ENCODE measurements at places on chromosomes 1 and 21. TPM values are rescaled to one million over a fixed set of nuclear protein-coding genes. Genes with fewer than 3 reads are reported as not detected.

DNA sequence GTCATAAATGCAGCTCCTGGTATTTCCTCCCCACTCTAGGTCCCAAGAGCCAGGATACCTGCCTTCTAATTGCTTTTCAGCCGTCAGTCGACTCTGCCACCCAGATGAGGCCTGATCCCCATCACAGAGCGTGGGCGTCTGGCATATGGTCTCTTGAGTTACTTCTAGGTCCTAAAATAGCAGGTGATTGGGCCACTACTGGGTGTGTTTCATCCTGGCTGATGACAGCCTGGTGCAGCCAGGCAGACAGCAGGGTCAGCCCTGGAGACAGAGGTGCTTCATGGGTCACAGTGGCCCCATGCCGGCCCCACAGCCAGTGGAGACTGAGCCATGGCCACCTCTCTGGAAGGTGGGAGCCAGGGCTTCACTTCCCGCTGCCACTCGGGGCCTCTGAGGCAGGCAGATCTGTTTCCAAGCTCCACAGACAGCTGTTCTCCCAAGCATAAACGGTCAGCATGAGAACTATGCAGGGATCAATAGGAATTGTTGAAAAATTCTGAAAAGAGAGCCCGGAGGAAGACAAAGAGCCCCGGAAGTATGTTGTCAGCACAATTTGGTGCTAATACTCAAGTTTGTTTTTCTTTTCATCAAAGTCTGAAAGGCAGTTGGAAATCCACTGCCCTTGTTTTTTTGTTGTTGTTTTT is 83.0 kb downstream of the MAN1C1 start:
- H3K4me1 ChIP-seq: peaks cover 30% of the 10 kb centered on the region
- no peak for DNase-seq
- H3K27me3 ChIP-seq: no peaks in the 10 kb centered on the region

GRCh38 chr21:33871171-33871570 is 44.4 kb downstream of the ATP5PO start:
- H3K4me1 ChIP-seq: no peaks in the 10 kb centered on the region
- no peak overlapping the region for H3K27ac ChIP-seq
- no peaks in the 10 kb centered on the region for H3K36me3 ChIP-seq

- H3K27ac ChIP-seq: no peak overlapping the region
- no peaks in the 10 kb centered on the region for H3K27me3 ChIP-seq
- H3K4me1 ChIP-seq: peaks cover 11% of the 10 kb centered on the region
- H3K4me3 ChIP-seq: no peak overlapping the region
- no peaks in the 10 kb centered on the region for H3K36me3 ChIP-seq
Measured at GRCh38 chr1:21955501-21956281, 18.6 kb upstream of the HSPG2 start.

- H3K36me3 ChIP-seq: no peaks in the 10 kb centered on the region
- H3K4me3 ChIP-seq: no peak overlapping the region
- H3K4me1 ChIP-seq: no peaks in the 10 kb centered on the region
- H3K27ac ChIP-seq: no peak overlapping the region
- H3K27me3 ChIP-seq: no peaks in the 10 kb centered on the region
Measured at GRCh38 chr1:233543338-233544255, 70.3 kb upstream of the KCNK1 start.

DNA sequence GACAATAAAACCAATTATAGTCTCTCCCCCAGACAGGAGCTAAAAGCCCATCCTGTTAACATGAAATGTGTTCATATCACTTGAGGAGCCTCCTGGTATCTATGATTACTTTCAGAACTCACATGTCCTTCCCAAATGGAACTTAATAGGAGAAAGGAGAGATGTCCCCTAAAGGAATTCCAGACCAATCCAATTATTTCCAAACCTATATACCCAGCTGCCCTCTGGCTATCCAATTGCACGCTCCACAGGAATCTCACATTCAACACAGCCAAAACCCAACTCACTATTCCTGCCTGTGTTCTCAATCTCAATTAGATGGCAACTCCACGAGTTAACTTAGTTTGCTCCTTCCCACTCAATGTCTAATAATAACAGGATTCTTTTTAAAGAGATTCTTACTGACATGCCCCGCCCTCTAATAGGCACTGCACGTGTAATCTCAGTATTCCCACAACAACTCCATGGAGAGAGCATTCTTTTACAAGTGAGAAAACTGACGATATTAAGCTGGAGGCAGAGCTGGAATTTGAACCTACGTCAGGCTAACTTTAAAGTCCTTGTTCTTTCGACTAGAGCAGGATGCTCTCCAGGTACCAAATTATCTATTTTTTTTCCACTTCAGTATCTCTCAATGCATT is 59.1 kb upstream of the SEC16B start:
- DNase-seq: no peak
- no peaks in the 10 kb centered on the region for H3K27me3 ChIP-seq
- no peak overlapping the region for H3K27ac ChIP-seq

DNA sequence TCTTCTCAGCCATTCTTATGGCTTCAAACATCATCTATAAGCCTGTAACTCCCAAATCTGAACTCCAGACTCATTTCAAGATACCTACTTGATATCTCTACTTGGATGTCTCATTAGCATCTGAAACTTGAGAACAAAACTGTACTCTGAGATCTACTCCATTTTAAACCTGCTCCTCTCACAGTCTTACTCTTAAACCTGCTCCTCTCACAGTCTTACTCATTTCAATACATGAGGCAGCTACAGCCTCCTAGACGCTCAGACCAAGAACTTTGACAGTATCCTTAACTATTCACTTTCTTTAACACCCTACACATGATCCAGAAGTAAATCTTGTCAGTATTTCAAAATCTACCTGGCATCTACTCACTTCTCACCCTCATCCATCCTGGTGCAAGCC is 54.3 kb downstream of the NBPF6 start:
- H3K27ac ChIP-seq: no peak overlapping the region
- H3K36me3 ChIP-seq: no peaks in the 10 kb centered on the region
- peaks cover 12% of the 10 kb centered on the region for H3K27me3 ChIP-seq
- H3K4me1 ChIP-seq: no peaks in the 10 kb centered on the region
- no peak for DNase-seq

CXADR gene
- 25.1 TPM for total RNA-seq

Data from left lung (tissue), 14 donors.